Motor neuron (in vitro differentiated cells): ENCODE measurements at places on chromosomes 4 and X. TPM values are rescaled to one million over a fixed set of nuclear protein-coding genes. Genes with fewer than 3 reads are reported as not detected.
A peak's percentile ranks its signal among the peaks of the same experiment; 100 is the strongest.

DNA sequence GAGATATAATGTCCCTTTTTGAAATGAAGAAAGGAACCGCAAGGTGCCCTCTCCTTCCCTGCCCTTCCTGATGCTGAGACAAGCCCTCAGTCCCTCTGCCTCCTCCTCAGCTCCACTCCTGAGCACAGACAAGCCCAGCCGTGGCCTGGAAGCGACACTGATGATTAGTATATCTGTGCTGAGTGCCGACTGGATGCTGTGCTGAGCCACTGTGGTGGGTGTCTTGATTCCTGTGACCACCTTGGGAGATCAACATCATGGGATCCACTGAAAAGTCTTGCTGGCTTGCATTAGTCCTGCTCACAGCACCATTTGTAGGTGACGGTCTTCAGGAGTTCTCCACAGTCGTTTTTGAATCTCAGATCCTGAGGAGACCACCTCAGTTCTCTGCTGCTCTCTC is 59.5 kb upstream of the HGFAC start:
- no peak for ATAC-seq

GRCh38 chr4:123215536-123215935 is 181.1 kb upstream of the SPRY1 start:
- ATAC-seq = no peak

DNA sequence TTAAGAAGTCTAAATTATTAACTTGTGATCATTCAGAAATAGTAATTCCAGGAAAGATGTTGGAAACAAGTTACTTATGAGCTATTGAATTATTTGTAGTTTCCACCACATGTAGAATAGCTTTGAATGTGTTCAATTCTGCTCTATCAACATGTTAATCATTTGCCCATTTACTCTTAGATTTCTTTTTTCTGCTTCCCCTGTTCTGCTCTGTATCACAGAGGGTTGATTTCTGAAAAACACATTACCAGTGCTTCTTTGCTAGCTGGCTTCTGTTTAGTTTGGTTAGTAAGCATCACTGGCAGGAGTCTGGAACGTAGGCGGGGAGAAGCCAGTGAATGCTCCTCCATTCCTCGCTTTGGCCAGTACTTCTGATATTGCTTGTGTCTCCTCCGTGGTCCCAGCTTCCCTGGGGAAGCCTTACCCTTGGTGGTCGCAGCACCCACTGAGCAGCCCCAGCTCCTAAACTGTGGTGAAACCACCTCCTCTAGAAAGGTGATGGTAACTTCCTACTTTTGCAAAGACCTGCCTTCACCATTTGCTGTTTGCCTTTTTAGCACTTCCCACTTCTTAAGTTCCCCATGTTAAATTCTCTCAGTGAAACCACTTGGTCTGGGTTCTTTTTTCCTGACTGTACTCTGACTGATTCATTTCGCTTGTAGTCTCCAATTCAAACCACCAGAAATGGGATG is 40.3 kb upstream of the GALNT7 start:
- no peak for ATAC-seq

- ATAC-seq = no peak
These were observed 437.9 kb downstream of the AFF2 start for GRCh38 chrX:148938348-148938747.

GRCh38 chrX:86078650-86079049 is 31.3 kb upstream of the CHM start:
- ATAC-seq = no peak

DNA sequence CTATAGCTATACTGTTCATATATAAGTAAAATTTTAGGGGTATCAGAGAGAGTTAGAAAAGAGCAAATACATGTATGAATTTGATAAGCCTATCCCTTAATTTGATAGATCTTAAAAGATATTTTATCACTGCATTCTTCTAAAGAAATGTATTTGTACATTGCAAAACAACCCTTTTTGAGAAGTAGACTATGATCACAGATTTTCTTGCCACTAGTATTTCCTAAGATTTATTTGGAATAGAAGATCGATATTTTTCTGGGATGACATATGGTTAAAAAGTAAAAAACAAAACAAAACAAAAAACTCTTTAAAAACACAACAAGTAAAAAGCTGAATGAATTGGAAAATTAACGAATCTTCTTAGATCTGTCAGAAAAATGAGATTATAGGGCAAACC is 27.4 kb downstream of the TET2 start:
- ATAC-seq = no peak

GRCh38 chr4:84597450-84597849 is 14.5 kb downstream of the CDS1 start:
- ATAC-seq = no peak

Gene ASMT
- 0.43 TPM in 1 of 2 replicates, not detected in the other for total RNA-seq

- ATAC-seq = peak; percentile 43
These were observed 88.4 kb downstream of the ZXDA start for GRCh38 chrX:57821703-57822387.

Gene USO1
- 54.8 and 64.8 TPM in 2 replicates for total RNA-seq

Gene EVC2
- total RNA-seq = 0.77 and 1.0 TPM in 2 replicates

Gene ITM2A
- total RNA-seq = 37.2 and 54.1 TPM in 2 replicates

DNA sequence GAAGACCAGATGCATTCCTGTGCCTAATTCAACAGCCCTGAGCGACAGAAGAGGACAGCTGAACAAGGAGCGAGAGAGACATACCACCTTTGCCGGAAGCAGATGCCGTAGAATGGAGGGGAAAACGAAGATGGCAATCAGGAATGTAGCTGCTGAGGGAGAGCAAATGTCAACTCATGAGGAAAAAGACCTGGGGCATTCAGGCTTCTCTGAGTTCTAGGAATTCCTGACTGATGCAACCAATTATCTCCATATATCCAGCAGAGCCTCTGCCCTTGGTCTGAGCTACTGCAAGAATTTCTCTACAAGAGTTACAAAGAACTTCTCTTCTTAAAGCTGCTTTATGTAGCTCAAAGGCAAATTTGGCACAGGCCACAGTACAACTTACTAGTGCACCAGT is 40.5 kb upstream of the INPP4B start:
- no peak for ATAC-seq

Gene PHOX2B
- total RNA-seq = 0.09 and 0.13 TPM in 2 replicates

DNA sequence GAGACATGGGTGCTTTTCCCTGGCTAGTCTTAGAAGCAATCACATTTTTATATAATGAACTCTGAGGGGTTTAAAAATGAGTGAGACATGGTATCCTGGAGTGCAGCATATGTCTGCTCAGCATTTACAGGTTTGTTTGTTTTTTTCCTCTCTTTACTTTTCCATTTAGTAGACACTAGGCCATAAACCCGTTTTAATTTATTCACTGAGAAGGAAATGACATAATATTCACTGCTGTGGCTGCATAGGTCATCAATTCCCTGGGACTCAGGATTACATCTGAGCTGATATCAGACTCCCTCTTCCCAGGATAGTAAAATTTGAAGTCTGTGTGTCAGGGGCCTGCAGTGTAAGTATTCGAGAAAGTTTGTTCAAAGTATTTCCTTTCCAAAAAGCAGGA is 178.9 kb upstream of the SPRY1 start:
- ATAC-seq = no peak

DNA sequence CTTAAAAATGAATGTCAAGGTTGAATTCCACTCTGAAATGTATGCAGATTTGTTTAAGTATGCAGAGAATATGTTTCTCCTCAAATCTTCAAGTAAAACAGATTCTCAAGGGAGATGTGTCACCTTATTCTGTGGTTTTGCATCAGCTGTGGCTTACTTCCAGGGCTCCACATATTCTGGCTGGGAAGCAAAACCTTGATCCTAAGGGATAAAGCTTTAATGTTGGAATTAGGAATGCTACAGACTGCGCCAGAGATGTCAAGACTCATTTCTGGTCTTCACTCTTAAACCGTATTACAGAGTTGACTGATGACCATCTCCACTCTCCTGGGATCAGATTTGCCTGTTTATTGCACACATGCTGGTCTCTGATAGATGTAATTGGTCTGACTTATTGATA is 143.9 kb upstream of the DIPK2B start:
- ATAC-seq = no peak

- ATAC-seq = no peak
These were observed 456.5 kb upstream of the CPEB2 start for GRCh38 chr4:14545807-14546206.

Gene L1CAM
- total RNA-seq = 0.59 and 0.87 TPM in 2 replicates

Gene CTAG1B
- not detected in 2 replicates for total RNA-seq
